Iris pigment epithelial cell (primary cell): ENCODE measurements at places on chromosomes 7 and 10.

GRCh38 chr7:126302639-126303038 is 950.1 kb downstream of the GRM8 start:
- DNase-seq = no peak

- DNase-seq = no peak
Observed at GRCh38 chr7:26183545-26184280, 16.8 kb downstream of the HNRNPA2B1 start.

DNA sequence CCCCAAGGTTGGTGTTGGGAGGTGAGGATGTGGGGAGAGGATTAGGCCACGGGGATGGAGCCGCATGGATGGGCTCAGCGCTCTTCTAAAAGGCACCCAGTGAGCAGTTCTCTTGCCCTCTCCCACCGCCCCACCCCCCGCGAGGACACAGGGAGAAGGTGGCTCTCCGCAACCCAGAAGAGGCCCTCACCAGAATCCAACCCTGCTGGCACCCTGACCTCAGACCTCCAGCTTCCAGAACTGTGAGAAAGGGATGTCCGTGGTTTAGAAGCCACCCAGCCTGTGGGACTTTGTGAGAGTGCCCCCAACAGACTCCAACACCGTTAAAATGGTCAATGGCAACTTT is 242.8 kb upstream of the PPP2R2D start:
- DNase-seq = no peak

DNA sequence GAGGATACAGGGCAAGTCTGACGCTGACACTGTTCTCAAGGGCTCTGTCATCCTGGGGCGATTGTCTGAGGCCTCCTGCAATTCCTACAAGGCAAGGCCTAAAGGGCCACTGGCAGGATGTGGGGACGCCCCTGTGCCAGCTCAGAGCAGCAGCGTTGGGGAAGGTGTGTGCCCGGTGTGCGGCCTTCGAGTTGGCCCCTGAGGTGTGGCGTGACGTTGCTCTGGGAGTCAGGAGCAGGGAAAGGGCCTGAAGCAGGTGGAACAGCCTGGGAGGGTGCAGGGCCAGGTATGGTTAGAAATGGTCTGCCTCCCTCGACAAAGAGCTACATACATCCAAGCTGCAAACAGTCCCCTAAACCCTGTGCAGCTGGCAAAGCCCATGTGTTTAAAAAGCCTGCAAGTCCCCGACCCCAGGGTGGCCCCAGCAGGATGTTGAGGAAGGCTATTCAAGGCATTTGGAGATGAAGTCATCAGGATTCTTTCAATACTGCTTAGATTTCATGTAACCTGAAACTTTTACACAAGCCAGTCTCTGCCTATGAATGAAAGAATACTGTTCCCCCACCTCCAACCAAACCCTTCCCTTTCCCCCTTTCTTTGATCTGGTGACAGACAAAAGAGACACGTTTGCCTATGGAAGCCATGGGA is 142.5 kb upstream of the TNS3 start:
- DNase-seq = peak; percentile 95

- no peak for DNase-seq
Observed at GRCh38 chr7:78389022-78389421, 590.4 kb downstream of the PHTF2 start.

- peak; percentile 47 for DNase-seq
Observed at GRCh38 chr10:122911889-122912484, 1.6 kb downstream of the FAM24A start.

DNA sequence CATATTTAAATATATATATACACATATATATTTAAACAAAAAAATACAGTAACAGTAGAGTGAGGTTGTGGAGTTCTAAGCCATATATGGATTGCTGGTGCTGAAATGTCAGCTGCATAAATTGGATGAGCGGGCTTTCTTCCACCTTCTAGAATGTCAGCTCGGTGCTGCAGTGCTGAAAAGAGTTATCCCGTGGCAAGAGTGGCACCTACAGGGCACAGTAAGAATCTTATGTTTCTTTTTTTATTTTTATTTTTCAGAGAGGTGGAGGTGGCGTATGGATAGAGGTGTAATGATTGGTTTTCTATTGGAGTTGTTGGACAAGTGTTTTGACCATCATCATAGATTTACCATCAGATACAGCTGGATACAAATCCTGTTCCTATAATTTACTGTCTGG is 86.2 kb upstream of the DYNC1I1 start:
- DNase-seq = peak; percentile 73

DNA sequence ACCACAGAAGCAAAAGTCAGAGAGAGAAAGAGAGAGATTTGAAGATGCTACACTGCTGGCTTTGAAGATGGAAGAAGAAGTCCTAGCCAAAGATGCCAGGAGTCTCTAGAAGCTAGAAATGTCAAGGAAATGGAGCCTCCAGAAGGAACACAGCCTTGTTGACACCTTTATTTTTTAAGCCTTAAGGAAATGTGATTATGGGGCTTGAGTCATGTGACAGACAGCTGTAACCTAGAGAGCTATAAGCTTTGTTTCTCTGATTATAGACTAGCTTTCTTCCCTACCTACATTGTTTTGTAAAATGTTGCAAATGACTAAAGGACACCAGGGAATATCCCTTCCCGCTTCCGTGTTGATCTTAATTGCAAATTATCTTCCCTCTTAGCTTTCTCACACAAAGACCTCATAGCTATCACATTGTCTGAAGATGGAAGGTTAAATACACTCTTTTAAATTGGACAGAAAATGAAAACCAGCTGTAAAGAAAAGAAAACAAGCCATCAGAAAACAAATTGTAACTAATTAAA is 199.9 kb downstream of the ARHGAP12 start:
- DNase-seq = no peak

DNA sequence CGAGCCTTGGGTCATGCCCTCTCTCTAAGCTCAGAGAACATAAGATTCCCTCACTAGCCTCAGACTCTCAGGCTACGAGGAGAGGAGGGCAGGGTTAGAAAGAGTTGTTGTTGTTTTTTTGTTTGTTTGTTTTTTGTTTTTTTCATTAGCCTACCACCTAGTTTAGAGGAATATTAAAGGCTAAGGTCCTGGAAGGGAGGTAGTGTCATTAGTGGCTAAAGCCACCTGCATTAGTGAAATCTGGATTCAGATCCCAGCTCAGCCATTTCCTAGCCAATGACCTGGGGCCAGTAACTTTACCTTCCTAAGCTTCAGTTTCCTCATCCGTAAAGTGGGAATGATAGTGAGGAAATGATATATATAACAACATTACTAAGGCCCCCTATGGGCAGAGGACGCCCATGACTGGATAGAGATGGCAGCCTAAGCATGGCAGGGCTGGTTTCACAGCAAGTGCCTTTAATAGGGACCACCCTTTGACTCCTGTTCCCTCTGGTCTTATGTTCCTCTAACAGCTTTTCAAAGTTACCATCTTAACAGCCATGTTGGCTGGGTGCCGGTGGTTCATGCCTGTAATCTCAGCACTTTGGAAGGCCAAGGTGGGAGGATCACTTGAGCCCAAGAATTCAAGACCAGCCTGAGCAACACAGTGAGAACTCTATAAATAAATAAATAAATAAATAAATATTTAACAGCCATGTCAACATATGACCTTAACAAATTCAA is 5.1 kb downstream of the DDIT4 start:
- no peak for DNase-seq

- no peak for DNase-seq
Observed at GRCh38 chr10:70858759-70859158, 29.6 kb downstream of the PCBD1 start.

DNA sequence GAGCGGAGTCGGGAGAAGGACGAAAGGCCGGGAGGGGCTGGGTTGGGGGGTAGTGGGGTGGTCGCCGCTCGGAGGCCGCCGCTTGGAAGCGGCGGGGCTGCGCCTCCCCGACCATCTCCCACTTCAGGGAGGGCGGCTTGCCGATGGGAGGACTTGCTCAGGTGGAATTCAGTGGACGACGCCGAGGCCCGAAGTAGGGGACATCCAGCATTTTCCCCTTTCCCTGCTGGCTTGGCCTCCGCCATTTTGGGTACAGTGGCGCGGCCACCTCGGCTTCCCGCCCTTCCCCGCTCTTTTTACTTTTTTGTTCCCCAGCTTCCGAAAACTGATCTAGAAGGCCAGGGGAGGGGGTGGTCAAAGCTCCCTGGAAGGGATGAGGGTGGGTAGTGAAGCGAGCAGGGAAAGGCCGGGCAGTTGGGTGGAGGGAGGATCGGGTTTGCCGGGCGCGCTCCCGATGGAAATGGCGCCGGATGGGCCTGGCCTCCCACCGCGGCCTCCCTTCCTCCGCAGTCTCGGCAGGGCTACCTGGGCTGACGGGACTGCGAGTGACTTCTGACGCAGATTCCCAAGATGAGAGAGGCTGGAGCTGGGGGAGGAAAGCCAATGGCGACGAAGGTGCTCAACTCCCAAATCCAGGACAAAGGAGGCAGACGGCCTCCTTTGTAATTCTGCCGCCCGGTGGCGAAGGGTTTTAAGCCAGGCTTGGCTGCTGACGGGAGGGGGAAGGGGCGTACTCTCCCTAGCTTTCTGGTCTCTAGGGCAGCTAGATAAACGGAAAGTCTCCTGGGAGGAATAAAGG is at the start of gene PBLD:
PBLD (minus strand) TSS at position 670 of the 799 bp plus-strand sequence. CDS start 26,084 bp downstream, outside the sequence.
- peak; percentile 72 for DNase-seq

GRCh38 chr10:119248681-119249080 is 41.3 kb downstream of the GRK5 start:
- DNase-seq = no peak

- DNase-seq = no peak
Observed at GRCh38 chr7:102849538-102849937, 63.3 kb upstream of the LRRC17 start.

- no peak for DNase-seq
Observed at GRCh38 chr10:14587540-14588083, 187.1 kb downstream of the FAM107B start.

- no peak for DNase-seq
Observed at GRCh38 chr10:62911210-62911963, 95.2 kb upstream of the EGR2 start.

- DNase-seq = peak; percentile 53
Observed at GRCh38 chr10:24912215-24912614, 40.2 kb downstream of the PRTFDC1 start.

GRCh38 chr10:59888781-59889435 is 17.4 kb downstream of the CCDC6 start:
- DNase-seq = no peak

DNA sequence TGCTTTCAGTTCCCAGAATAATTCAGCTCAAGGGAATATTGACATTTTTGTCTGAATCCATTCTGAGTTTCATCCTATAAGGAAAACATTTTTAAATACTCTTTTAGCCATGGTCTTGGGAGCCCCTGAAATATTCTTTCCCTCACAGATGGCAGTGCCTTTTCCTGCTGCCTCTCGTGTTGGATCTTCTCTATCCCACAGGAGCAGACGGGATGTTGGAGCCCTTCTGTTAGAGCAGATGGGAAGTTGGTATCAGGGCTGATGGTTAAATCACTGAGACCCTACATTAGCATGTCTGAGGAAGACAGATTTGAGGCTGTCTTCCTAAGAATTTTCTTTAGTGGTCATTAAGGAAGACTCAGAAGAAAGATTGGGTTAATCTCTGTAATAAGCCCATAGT is 737.8 kb downstream of the LRMDA start:
- DNase-seq = no peak
